Activated naive CD4-positive, alpha-beta T cell treated with anti-CD3 and anti-CD28 coated beads, Interleukin-2, amount 50 U/mL, for 72 hours (primary cell): ENCODE measurements at places on chromosomes 7 and 10.

DNA sequence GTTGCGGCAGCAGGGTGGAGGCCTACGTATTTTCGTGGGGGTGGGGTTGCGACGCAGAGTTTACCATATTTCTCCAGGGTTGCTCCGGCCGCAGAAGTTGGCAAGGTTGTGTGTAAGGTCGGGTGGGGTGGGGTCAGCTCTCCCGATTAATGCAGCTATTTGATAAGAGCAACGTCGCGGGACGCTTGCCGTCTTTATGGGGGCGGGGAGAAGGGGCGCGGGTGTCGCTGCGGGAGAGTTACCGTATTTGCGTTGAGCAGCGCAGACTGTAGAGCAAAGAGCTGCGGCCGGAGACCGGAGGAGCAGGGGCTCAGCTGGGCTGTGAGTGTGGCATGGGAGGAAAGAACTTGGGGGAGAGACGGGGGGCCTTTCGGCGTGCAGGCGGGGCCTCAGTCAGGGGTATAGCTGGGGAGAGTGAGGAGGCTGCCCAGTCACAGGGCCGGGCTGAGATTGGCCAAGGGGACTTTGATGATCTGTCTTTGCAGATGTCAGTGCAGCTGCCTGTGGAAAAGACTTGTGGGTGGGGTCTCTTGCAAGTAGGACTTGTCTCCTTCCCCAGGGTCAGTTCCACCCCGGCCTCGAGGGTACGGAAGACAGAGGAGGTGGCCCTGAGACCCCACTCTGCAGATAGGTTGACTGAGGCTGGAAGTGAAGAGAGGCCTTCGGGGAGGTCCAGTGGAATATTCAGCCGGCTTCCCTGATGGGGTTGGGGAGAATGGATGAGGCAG, 26.6 kb downstream of the ZNF775 start:
- DNase-seq, result peak; percentile 54

DNA sequence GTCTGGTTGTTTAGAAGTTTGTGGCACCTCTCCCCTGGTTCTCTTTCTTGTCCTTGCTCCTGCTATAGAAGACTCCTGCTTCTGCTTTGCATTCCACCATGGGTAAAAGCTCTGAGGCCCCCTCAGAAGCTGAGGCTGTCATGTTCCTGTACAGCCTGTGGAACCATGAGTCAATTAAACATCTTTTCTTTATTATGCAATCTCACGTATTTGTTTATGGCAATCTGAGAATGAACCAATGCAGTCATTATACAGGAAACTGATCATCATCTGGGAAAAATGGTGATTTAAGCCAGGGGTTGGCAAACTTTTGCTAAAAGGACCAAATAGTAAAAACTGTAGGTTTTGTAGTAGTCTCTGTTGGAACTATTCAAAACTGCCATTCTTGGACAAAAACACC, 175.4 kb downstream of the CSTF2T start:
- DNase-seq, result no peak

DNA sequence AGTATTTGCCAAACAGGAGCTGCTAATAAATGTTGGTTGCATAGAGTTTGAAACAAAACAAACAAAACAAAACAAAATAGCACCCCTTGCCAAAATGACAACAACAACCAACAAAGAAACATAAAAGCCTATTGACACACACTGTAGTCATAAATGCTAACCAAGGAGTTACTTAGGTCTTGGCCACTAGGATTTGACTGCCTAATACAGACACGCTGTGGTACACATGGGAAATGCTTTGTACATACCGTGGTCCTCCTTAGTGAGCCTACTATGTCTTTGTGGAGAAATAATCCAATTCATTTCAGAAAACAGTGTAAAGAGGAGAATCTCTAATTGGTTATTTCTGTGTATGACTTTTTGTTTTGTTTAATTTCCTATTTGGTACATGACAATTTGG, 53.2 kb upstream of the MTPN start:
- no peak for DNase-seq

DNA sequence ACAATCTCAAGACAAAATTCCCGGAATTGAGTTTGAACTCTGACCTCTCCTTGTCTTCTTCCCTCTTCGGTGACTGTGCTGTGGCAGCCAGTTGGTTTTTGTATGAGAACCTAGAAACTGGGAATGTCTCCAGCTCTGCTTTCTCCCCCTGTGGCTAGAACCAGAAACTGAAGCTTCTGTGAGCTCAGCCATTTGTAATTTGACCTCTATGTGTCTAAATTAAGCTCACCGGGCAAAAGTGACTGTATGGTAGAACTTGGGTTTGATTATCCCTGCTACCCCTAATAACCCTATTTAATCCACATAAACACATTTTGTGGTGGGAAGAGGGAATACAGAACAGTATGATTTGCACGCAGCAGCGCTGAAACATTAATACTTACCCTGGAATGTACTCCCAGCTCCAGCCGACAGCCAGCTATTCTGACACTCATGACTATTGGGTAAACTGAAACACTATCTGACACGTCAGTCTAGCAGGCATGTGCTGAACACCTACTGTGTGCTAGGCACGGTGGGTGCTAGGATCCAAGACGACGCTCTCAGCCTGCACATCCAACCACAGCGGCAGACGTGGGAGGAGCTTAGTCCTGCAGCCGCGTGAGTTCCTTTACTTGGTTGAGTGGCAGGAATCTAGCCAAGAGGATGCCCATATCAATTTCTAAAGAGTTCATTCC, 324.8 kb downstream of the SFMBT2 start:
- no peak for DNase-seq

DNA sequence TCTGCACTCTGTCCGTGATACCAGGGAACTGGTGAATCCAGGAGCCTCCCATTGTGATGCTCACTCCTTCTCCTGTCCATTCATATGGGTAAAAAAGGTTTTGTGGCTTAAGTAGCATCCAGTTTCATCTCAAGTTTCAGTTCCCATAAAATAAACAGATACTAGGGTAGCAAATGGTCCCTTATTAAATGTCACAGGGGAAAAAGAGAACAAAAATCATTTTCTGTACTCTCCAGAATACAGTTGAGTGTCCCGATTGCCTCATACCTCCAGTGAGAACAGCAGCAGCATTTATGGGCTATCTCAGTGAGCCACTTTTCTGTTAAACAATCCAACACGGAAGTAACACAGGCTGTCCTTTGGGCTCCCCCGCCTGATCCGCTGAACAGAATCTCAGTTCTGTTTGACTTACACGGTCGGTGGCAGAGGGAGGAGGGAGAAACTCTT, 179.6 kb downstream of the CELF2 start:
- DNase-seq, result no peak

DNA sequence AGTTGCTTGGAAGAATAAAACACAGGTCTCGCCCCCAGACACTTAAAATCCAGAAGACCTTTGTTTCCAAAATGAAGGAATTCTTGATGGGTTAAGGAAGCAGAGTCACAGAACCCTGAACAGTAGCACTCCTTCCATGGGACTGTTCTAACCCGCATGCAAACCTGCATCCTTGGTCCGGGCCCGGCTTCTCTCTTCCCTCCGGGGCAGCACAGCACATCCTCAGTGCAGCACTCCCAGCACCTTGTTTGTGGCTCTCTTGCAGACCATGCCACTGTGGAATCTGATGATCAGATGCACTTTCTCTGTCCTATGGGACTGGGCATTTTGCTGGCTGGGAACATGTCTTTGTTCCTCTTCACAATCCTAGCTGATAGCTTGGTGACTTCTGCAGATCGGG, 33.5 kb downstream of the INSYN2A start:
- DNase-seq, result no peak

GRCh38 chr7:33486633-33487032, 357.3 kb downstream of the BBS9 start:
- DNase-seq, result no peak
